NCI-H1092 treated with DMSO at 0.1 percent for 48 hours (cell line): ENCODE measurements at places on chromosomes 3 and 15.

DNA sequence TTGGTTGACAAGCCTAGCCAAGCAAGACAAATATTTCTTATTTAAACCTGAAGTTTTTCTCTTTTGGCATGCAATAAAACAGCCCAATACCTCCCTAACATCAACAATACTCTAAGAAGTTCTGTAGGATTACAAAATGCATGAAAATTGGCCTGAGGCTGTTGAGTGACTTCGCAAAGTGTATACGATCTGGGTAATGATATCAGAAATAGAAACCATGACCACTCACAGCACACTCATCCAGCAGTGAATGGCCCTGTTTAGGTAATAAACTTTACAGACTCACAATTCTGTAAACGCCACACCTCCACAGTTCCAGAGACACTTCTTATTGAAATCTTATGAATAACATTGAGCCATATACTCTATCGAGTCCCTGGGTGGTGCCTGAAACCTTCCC is 83.0 kb upstream of the NAALADL2 start:
- DNase-seq = no peak

- DNase-seq = no peak
These were observed 7.4 kb downstream of the ZXDC start for GRCh38 chr3:126468028-126468891.

DNA sequence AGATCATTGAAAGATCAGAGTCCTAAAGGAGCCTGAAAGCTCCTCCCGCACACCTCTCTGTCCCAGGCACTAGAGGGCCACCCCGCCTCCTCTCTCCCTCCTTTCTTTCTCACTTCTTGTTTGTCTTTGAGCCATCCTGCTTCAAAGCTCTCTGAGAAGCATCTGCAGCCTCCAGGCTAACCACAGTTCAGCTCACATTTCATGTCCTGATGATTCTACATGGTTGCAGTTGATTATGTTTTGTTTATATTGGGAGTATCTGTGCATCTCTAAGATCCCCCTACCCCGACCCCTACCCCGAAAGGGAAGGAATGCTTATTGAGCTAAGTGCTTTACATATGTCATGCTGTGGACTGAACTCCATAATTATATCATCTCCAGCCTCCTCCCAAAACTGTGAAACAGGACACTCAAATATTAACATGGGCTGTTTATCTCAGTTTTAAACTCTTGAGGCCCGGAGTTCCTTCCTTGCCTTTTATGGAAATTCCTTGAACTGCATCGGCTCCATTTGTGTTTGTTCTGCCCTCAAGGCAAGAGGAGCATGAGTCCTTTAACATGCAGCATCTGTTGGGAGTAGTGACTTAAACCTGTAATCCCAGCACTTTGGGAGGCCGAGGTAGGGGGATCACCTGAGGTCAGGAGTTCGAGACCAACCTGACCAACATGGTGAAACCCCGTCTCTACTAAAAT is 30.9 kb downstream of the MGLL start:
- peak; percentile 26 for DNase-seq

DNA sequence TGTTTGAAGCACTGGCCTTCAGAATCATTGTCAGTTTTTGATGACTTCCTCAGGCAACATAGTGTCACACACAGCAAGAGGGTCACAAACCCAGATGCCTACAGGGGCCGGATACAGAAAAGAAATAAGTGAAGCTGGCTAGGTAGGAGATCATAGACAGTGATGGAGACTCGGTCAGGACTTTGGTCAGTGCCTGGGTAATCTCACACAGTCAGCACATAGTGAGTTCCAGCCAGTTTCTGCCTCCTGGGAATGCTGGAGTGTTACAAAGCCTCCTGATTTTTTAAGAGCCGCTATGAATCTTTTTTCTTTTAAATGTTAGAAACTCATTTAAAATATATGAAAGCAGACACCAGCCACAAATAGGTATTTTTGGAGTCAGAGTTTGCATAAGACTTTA is 399.1 kb downstream of the IL5RA start:
- no peak for DNase-seq

- DNase-seq = no peak
These were observed 327.6 kb downstream of the GRM7 start for GRCh38 chr3:7188551-7188950.

DNA sequence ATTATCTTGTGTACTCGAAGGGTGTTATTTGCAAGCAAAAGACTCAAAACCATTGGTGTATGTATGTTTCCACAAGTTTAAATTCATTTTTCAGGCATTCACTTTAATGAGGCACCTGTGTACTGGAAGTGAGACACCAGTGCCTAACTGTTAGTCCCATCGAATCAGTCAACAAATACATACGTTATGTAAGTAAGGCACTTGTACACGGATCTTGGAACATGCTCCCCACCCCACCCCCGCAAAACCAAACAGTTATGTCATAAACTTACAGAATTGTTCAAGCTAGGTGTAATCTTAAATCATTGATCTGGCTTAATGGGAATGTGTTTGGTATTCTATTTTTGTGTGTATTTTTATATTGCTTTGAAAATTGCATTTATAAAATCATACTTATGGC is 17.1 kb downstream of the LRRC28 start:
- DNase-seq = no peak

- no peak for DNase-seq
These were observed 101.6 kb upstream of the ANKRD28 start for GRCh38 chr3:15899388-15899787.

- peak; percentile 10 for DNase-seq
These were observed 8.0 kb downstream of the FYCO1 start for GRCh38 chr3:45987368-45988291.

GRCh38 chr3:133742351-133743091 is 3.7 kb upstream of the TF start:
- peak; percentile 49 for DNase-seq

GRCh38 chr3:54257125-54257720 is 134.9 kb downstream of the CACNA2D3 start:
- DNase-seq = no peak

GRCh38 chr15:70478251-70478990 is 284.9 kb downstream of the UACA start:
- no peak for DNase-seq

GRCh38 chr3:30733209-30733608 is 126.8 kb downstream of the TGFBR2 start:
- no peak for DNase-seq

GRCh38 chr3:17302774-17303173 is 418.0 kb downstream of the PLCL2 start:
- no peak for DNase-seq

GRCh38 chr3:190252080-190252479 is 70.2 kb downstream of the CLDN1 start:
- DNase-seq = no peak

GRCh38 chr15:62497356-62497755 is 332.3 kb upstream of the C2CD4B start:
- no peak for DNase-seq

GRCh38 chr15:54660356-54660755 is 536.4 kb downstream of the RSL24D1 start:
- no peak for DNase-seq

DNA sequence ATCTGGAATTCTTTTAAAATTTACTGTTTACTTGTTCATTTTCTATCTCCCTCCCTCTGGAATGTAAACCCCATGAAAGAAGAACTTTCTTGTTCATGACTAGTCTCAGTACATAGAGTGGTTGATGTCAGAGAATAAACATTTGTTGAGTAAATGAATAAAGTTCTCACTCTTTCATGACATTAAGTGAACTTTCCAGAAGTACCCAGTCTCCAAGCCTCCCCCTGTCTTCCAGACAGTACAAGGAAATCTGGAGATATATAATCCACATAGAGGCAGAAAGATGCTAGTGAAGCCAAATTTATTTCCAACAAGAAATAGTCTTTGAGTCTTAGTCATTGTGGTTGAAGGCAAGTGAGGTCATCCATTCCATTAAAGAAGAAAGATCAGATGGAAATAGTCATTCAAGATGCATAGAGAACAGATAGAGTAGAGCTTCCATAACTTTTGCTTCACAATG is 71.5 kb upstream of the GALNT15 start:
- DNase-seq = no peak

DNA sequence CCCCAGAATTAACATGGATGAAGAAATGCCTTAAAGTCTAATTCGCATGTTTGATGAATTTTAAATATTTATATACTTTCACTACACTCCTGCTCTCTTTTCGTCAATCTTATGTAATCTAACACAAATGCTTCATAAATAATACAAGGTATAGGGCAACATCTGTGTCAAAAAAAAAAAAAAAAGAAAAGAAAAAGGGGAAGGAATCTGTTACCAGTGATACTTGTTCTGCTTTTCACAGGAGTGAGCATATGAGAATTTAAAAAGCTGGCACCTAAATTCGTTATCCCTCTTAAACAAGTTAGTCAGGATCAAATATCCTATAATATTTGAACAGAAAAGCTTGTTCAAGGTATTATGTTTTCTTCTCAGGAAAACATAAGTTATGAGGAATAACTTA is 243.8 kb downstream of the KCNH8 start:
- no peak for DNase-seq

DNA sequence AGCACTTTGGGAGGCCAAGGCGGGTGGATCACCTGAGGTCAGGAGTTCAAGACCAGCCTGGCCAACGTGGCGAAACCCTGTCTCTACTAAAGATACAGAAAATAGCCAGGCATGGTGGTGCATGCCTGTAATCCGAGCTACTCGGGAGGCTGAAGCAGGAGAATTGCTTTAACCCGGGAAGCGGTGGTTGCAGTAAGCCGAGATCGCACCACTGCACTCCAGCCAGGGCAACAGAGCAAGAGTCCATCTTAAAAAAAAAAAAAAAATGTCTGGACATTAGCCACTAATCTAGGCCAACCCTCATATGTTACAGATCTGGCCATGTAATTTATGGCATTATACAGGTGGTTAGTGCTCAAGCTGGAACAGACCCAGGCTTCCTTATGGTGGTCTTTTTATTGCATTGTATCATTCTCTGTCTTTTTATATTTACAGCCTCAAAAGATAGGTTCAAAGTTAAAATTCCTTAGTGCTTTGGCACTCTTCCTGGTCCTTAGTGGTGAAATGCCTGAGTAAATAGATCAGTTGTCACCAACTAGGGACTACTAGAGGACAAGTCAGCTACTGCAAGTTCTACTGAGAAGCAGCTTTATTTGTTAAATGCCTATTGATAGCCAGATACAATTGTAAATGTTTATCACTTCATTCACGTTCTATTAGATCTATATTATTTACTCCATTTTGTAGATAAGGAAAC is 16.0 kb downstream of the STARD9 start:
- DNase-seq = no peak

DNA sequence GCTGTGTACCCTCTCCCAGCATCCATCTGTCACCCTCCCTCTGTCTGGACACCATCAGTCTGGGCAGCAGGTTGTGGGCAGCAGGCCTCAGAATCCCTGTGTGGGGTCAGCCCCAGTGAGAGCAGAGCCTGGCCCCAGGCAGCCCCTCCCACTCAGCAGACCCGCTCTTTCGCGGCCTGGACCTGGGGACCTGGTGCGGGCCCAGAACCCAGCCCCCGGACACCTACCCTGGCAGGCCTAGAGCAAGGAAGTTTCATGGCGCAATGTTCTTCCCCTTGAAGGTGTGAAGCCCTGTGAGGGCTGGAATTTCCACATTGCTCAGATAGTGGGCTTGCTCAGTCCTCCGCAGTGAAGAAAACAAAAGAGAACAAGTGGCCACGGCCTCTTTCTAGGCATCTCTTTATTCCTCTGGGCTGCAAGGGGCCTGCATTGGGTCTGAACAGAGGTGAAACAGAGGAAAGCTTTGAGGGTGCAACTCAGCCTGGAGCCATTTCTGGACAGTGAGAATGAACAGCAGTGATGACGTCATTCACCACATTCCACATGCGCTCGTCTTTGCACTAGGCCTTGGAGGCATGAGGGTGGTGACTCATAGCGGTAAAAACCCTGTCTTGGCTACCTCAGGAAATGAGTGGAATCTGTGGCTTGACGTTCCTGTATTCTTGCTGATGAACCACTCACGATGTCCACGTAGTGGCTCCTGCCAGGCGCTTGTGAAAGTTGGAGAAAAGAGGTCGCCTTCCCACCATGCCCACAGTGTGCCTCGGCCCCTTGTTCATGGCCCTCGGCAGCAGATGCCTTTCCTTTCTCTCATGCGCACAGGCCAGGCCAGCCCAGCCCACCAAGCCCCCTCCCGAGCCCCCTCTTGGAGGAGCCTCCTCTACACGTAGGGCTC is 66.1 kb downstream of the SLC30A4 start:
- no peak for DNase-seq

DNA sequence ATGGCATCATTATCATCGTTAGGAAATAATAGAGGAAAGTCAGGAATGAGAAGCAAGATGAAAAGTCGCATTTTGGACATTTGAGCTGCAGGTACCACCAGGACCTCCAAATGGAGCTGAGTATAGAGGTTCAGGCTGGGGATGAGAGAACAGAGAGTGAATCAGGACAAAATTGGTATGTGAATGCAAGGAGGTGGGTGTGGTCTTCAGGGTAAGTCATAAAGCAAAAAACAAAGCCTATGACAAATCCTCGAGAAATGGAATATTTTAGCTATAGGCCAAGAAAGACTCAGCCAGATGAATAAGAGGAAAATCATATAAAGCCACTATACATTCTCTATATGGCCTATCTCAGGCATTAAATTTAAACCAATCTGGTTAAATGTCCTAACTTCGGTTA is 841.3 kb downstream of the ROBO1 start:
- no peak for DNase-seq

GRCh38 chr15:75836959-75837334 is 6.3 kb upstream of the UBE2Q2 start:
- no peak for DNase-seq

DNA sequence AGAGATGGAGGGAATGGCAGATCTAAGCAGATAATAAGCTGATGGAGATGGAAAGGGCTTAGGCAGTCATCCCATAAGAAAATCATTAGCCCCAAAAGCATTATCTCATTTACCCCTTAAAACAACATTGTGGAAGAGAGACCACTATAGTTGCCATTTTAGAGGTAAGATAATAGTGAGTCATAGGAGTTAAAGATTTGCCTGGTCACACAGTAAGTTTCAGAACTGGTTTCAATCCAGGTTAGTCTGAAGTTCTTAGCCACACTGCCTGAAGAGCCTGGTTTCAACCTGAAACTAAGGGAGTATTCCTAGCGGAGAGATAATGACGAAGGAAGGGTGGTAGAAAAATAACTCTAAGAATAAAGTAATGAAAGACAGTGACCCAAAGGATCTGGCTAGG is 13.0 kb upstream of the UBR1 start:
- no peak for DNase-seq

GRCh38 chr3:12197475-12197874 is 38.8 kb upstream of the TIMP4 start:
- DNase-seq = no peak

DNA sequence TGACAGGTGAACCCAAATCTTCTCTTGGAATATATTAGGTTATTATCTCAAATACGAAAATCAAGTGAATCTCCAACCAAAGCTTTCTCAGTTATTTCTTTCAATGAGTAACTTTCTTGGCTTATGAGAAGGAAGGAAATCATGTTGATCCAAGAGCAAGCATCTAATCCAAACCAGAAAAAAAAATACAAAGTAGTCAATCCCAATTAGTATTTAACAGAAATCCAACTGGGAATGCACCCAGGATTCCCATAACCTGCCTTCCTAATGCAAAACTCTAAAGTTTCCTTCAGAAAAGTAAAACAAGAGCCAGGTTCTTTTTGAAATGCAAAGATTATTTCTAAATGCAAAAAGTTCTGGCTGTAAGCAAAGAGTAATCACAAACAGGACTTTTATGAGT is 289.3 kb downstream of the SHOX2 start:
- DNase-seq = no peak

- DNase-seq = peak; percentile 7
These were observed at the start of gene SNX33 for GRCh38 chr15:75647370-75648155. Gene SNX33, plus strand, starts transcription at chr15:75647912. Its CDS starts 1,191 bp downstream, at chr15:75649103.
